Skeletal muscle cell (primary cell): ENCODE measurements at places on chromosomes 3 and 15.
A peak's percentile ranks its signal among the peaks of the same experiment; 100 is the strongest.

- DNase-seq, result no peak
Measured at GRCh38 chr15:66565141-66565641, 607 bp downstream of the LCTL start.

DNA sequence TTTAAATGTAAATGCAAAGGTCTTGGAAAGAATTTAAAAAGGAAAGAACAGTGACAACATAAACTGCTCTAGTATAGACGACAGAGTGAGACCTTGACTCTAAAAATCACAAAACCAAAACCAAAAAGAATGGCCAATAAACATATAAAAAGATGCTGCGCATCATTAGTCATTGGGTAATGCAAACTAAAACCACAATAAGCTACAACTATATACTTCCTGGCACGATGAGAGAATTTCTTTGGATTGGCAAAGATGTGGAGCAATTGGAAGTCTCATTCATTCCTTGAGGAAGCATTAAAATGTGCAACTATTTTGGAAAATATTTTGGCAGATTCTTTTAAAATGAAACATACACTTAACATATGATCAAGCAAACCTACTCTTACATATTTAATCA, 98.7 kb upstream of the ZPLD1 start:
- DNase-seq, result no peak

- DNase-seq, result no peak
Measured at GRCh38 chr15:84590406-84590805, 10.4 kb upstream of the ZSCAN2 start.

GRCh38 chr3:557972-558371, 361.4 kb downstream of the CHL1 start:
- no peak for DNase-seq

DNA sequence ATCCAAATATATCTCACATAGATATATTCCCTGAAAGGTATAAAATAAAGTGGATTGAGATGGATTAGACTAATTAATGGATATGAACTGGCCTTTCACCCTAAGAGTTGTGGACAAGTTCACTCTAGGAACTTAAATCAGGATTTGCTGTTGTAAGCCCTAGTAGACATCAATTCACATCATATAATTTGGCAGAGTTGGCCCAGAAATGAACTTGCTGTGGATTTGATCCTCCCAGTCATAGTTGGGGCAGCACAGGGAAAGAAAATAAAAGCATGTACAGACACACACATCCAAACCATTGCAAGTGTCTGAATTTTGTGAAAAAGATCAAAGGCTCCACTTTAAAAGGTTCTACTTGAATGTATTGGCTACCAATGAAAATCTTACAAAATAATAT, 734.7 kb upstream of the NR2F2 start:
- no peak for DNase-seq

DNA sequence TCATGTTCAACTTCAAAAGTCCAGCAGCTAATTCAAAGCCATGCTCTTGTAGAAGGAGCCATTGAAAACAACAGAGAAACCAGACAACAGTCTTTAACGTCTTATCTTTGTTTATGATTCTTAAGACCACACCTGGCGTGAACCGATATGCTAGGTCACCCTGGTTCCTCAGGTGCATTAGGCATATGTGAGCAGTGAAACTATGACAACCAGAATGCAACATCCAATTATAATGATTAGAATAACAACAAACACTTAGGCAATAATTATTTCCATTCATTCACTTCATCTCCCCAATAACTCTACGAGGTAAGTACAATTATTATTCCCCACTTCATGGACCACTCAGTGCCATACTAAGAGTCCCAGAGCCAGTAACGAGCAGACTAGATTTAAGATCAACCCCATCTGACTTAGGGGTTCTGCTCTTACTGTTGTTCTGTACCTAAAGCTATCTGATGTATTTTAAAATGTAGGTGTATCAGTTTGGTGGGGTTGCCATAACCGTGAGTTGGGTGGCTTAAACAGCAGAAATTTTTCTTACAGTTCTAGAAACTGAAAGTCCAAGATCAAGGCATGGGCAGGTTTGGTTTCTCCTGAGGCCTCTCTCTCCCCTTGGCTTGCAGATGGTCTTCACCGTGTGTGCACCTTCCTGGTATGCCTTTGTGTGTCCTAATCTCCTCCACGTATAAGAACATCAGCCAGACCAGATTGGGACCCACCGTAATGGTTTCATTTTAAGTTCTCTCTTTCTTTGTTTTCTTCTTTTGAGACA, 997.8 kb upstream of the CFAP20DC start:
- DNase-seq, result no peak

DNA sequence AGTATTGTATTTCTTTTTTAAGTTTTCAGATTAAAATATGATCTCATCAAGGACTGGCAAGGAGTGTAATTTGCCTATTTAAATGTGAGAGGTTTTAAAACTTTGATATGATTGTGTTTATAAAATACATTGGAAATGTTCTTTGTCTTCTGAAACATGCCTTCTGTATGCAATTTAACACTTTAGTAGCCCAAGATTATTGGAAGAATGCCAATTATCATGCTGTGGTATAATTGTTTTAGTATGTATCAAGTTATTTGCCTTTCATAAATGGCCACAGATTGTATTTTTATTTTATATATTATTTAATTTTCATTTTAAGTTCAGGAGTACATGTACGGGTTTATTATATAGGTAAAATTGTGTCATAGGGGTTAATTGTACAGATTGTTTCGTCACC, 31.7 kb downstream of the ECT2 start:
- no peak for DNase-seq

DNA sequence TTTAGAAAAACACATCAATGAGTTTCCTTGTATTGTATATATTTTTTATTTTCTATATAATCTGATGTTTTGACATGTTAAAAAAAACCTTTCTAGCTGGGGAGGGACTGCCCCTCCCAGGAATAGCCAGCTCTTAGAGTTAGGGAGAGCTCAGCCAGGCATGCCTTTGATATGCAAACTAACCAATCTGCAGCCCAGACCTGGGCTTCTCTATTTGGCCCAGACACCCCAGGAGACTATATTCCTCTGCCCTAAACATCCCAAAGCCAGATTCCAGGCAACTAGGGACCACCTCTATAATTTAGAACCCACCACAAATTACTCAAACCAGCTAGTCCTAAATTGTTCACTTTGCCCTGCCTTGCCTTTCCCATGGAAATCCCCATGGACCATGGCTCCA, 390.9 kb upstream of the ADAMTS9 start:
- no peak for DNase-seq

DNA sequence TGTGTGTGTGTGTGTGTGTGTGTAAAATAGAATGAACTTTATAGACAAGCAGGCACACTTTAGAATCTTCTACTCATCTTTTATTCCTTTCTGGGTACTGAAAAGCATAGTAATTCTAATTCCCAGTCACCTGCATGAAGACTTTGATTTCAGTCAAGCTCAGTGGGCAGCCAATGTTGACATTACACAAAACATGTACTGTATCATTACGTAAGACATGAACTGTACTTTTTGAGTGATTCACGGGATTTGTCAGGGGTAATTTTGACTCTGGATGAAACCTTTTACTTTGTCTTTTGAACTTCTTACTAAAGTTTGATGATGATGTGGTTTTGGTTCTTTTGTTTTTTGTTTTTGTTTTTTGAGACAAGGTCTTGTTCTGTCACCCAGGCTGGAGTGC, 38.8 kb downstream of the PTPRG start:
- no peak for DNase-seq

- DNase-seq, result no peak
Measured at GRCh38 chr3:127387556-127388153, 99.8 kb upstream of the PRR20G start.

DNA sequence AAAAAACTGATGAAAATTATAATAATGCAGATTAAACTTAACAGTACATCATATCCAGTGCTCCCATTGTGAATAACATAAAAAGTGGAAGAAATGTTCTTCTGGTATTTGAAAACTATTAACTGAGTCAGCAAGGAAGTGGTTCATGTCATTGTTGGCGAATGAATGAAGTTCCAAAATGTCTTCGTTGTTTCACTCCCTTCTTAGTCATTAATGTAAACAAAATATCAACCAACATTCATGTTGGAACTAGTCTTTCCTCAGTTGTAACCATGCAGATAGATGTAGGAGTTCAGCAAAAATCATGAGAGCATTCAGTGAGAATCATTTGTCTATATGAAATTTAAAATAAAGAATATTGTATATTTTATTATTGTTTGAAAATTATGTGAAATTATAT, 44.1 kb upstream of the ICE2 start:
- no peak for DNase-seq

- no peak for DNase-seq
Measured at GRCh38 chr15:31504462-31504839, 177.8 kb downstream of the KLF13 start.

GRCh38 chr3:138850151-138850550, 15.4 kb upstream of the PIK3CB start:
- no peak for DNase-seq

GRCh38 chr3:49779358-49780079, 6.8 kb downstream of the IP6K1 start:
- DNase-seq, result no peak

GRCh38 chr3:111326144-111326995, 215.6 kb upstream of the CD96 start:
- peak; percentile 54 for DNase-seq

DNA sequence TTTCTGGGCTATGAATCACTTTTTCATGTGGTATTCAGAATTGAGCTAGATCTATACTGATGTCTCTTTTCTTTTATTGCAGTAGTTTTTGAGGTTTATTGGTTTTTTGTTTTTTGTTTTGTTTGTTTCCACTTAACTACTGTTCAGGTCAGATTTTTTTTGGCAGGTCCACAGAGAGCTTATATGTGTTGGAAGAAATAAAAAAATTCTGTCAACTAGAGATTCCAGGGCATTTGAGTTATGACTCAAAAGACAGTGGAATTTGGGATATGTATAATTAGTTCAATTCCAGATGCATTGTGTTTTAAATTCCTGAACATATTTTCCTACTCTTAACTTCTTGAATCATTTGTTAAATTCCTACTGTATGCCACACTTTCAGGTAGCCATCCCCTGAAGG, 727.2 kb downstream of the SI start:
- DNase-seq, result no peak

- no peak for DNase-seq
Measured at GRCh38 chr15:74884428-74885223, 5.2 kb upstream of the MPI start.

DNA sequence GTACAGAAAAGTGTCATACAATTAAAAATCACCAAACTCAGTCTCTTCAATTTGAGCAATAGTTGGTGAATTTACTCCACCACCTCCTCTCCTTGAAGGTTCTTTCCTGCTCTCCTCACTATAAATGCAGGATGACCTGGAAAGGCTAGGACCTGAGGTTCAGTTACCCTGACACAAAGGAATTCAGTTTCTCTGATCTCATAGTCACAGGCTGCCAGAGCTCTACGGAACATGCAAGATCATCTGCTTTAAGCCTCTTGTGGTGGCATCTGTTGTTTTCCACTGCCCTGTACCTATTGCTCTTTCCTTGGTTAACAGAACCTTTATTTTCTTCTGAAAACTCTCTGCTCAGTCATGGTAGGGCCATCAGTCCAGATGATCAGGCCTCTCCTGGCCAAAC, 4.9 kb upstream of the TP63 start:
- no peak for DNase-seq

DNA sequence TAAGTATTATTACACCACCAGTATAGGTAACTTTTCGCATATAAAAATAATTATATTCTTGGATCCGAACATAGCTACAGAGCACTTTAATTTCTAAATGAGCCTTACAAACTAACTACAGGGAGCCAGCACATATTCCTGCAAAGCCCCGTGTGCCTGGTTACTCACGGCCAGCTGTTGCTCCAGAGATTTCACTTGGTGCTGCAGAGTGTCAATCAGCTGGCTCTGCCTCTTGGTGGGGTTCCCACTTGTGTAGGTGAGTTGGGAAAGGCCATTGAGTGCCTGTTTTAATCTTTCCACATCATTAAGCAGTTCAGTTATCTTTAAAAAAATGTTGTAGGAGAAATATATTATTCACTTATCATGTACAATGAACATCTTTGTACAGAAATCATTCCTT, 98.9 kb downstream of the UACA start:
- no peak for DNase-seq

DNA sequence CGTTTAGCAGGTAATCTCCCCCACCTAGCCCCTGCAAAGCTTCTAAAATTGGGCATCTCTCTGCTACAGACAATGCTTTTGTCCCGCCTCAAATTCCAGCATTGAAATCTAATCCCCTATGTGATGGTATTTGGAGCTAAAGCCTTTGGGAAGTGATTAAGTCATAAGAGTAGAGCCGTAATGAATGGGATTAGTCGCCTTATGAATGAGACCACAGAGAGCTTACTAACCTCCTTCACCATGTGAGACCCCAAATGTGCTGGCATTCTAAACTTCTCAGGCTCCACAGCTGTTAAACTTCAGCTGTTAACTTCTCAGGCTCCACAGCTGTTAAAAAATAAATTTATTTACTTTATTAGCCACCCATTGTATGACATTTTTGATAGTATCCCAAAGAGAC, 374.2 kb upstream of the BCHE start:
- DNase-seq, result peak; percentile 35

- DNase-seq, result no peak
Measured at GRCh38 chr3:80408030-80408721, 640.4 kb upstream of the ROBO1 start.

GRCh38 chr3:31635545-31635944, 102.8 kb downstream of the STT3B start:
- no peak for DNase-seq
